ENCODE measurements at places on chromosomes 16 and 17.

- no peak for DNase-seq
Measured at GRCh38 chr17:71188811-71189492, 931.9 kb upstream of the SOX9 start.

DNA sequence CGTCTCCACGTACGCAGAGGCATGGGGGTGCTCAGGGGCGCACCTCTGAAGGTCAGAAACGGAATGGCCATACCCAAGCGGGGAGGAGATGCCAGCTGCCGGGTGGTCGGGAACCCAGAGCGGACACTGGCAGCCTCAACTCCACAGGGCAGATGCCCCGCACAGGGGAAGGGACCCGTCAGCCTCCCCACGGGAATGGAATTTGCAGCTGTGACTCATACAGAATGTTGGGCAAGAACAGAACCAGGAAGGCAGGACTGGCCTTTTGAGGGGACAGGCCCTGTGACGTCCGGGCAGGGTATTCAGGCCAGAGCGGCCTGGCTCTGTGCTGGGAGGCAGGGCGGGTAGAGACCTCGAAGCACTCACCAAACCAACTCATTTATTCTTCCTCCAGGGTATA is 7.5 kb downstream of the TK1 start:
- no peak for DNase-seq

DNA sequence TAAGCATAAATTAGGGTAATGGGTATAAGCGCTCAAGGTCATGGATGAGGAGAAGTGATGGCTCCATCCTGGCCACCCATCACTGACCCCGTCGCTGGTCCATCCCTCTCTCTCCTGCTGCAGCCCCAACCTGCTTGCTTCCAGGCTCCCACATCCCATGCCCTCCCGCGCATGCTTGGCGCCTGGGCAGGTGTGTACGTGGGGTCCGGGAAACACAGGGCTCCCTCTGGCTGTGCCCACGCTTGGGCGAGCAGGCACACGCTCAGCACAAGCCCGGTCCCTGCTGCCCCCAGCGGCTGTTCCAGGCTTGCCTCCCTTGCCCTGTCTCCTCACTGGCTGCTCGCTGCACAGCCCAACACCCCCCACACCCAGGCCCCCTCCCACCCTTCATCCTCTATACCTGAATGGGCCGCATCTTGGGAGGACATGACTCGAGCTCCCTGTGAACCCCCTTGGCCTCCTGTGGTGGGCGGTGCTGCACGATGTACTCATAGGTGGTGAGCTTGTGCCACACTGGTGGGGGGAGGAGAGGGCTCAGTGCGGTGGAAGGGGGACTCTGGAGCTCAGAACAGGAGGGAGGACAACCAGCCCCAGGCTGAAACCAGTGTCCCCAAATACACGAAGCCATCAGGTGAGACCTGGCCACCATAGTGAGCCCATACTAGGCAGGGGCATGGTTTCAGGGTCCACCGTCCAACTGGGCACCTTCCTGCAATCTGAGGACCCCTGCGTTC is 4.7 kb upstream of the TPPP3 start:
- DNase-seq: no peak

GRCh38 chr17:81400154-81400977 is 5.1 kb downstream of the BAHCC1 start:
- no peak for DNase-seq

GRCh38 chr17:45784741-45785479 is 790 bp downstream of the CRHR1 start:
- DNase-seq: peak; percentile 47

GRCh38 chr16:19361587-19361986 is 56.1 kb upstream of the TMC5 start:
- DNase-seq: no peak

- DNase-seq: no peak
Measured at GRCh38 chr16:57315416-57315815, 30.9 kb upstream of the PLLP start.

GRCh38 chr16:81517150-81517499 is 72.5 kb downstream of the CMIP start:
- no peak for DNase-seq

DNA sequence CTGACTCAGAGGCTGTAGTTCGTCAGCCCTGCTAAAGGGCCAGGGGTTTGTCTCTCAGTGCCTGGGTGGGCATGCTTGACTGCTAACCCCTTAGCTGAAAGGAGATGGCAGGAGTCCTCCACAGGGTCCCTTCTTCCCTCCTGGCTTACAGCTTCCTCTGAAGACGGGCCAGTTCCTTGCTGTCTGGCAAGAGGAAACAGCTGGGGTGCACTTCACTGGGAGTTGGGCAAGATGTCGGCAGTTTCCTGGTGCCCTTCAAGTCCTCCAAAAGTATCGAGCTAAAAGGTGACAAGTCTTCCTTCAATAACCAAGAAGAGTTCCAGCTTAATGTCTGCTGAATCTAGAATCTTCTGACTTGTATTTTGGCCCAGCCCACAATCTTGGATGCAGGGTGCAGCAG is 23.4 kb downstream of the NUP85 start:
- DNase-seq: no peak

GRCh38 chr16:57604177-57604576 is 24.3 kb upstream of the ADGRG1 start:
- DNase-seq: no peak

- no peak for DNase-seq
Measured at GRCh38 chr16:3089717-3090592, 9.1 kb downstream of the ZSCAN10 start.

DNA sequence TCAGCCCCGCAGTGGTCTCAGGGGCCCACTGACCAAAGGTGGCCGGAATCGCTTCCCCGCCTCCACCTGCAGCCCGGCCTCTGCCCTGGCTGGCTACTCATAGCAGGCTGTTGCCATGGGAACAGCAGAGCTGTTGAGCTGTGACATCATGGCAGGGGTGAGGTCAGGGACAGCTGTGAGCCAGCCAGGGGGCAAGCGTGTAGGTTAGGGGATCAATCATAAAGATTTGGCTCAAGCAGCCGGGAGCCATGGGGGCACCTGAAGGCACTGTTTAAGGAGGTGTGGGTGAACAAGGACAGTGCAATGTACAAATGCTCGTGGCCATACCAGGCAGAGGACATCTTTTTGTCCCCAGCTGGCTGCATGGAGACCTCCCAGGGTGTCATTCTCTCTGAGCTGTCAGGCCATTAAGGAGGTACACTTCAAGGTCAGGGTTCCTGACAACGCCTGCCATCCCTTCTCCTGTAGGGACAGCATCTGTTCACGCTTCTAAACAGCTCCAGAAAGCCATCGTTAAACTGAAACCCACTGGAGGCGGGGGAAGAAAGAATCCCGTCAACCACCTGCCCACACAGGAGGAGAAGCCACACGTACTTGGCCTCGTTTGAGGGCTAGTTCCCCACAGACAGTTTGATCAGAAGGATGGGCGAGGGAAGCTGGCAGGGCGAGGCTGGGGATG is at the start of gene CEP295NL:
TSS of gene CEP295NL (minus strand) at position 101 of the 679 bp plus-strand sequence. CDS start 1,373 bp downstream, outside the sequence.
- DNase-seq: no peak
